ENCODE measurements at places on chromosomes 3 and 15. TPM values are rescaled to one million over a fixed set of nuclear protein-coding genes. Genes with fewer than 3 reads are reported as not detected.

The ALPK3 gene
- 0.54 TPM for polyA plus RNA-seq

The CP gene
- 15.6 TPM for polyA plus RNA-seq

The SEMA3B gene
- polyA plus RNA-seq: 164 TPM

DNA sequence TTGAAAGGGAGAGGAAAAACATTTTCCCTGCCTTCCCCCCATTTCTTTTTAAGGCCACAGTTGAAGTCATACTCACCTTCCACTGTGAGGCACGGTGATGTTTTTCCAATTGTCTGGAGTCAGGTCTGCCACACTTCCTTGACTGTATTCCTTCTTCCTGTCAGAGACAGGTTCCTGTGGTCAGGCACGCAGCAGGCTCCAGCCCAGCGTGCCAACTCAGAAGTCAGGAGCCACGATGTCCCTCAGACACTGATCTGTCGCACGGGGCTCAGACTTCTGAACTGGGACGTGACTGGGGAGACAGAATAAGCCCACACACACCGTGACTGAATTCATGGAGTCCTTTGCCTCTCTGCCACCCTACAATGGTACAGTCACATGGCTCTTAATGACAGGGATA lies 41.2 kb upstream of the ADAMTS9 start:
- DNase-seq: no peak

DNA sequence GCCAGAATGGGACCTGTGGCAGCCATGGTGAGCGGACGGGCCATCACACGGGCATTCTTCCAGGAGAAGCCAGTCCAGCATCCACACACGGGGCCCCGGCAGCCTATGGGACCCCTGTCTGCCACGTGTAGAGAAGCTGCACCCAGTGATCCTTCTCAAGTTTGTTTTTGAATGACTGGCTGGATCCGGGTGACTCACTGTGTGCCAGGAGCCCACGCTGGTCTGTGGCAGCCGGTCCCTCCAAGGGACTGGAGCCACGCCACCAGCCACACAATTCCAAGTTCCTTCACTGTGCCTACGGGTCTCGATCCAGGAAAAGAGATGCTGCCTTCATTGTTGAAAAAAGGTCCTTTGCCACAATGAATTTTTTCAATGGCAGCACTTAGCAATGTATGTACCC lies 58.1 kb downstream of the ATP10A start:
- no peak for DNase-seq

DNA sequence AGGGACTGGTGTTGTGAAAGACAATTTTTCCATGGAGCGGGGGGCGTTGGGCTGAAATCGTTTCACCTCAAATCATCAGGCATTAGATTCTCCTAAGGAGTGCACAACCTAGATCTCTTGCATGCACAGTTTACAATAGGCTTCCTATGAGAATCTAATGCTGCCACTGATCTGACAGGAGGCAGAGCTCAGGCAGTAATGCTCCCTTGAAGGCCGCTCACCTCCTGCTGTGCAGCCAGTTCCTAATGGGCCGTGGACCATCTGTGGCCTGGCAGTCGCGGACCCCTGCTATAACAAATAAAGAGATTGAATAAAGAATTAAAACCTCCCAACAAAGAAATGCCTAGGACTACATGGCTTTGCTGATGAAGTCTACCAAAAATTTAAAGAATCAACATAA lies 25.3 kb upstream of the ANKRD28 start:
- no peak for DNase-seq

DNA sequence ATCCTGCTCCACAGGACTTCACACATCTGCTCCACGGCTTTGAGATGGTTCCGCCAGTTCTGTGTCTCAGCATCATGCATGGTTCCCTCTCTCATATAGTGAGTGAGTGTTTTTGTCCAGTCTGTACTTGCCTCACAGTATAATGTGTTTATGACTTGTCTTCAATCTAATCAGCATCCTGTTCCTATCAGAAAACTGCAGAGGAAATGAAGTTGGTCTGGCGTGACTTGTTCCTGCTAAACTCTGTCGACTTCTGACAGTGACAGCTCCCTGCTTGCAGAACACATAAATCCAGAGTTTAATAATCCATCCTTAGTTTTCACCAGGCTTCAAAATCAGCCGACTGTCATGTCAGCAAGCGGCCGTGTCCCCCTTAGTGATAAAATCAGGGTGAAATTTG lies 222.3 kb downstream of the SLCO3A1 start:
- DNase-seq: no peak

DNA sequence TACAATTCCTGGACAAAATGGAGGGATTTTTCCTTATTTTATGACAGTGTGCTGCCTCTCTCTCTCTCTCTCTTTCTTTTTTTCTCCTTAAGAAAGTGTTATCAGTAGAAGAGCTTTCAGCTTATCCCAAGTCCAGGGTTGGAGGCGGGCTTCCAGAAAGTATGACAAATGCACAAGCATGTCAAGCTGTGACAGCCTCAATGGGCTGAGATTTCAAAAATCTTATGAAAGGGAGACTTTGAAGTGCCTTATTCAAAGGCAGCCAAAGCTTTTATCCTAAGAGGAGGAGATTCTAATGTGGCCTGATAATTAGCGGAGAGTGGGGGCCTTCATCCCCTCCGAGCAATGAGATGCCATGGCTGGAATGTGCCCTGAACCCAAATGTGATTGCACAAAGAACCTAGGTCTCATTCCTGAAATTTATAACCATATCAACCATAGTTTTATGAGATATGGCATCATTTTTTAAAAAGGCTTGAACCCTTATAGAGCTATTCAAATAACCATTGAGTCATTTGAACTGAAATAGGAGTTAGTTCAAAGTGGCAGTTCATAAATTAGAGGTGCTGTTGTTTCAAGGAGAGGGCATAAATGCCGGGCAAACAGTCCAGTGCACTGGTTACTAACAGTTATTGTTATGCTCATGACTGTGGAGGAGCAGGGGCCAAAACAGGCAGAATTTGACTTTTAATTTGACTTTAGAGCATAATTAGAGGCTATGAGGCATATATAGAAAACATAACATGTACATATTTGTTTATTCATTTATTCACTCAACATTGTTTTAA lies 261.6 kb upstream of the THRB start:
- no peak for DNase-seq

Measured in small intestine (tissue), 16 donors.